ENCODE measurements at places on chromosomes 13 and 19.

- DNase-seq = no peak
These were observed 128.2 kb downstream of the SLITRK1 start for GRCh38 chr13:83753912-83754624.

- DNase-seq = no peak
These were observed 7.1 kb downstream of the LDLR start for GRCh38 chr19:11096210-11096841.

DNA sequence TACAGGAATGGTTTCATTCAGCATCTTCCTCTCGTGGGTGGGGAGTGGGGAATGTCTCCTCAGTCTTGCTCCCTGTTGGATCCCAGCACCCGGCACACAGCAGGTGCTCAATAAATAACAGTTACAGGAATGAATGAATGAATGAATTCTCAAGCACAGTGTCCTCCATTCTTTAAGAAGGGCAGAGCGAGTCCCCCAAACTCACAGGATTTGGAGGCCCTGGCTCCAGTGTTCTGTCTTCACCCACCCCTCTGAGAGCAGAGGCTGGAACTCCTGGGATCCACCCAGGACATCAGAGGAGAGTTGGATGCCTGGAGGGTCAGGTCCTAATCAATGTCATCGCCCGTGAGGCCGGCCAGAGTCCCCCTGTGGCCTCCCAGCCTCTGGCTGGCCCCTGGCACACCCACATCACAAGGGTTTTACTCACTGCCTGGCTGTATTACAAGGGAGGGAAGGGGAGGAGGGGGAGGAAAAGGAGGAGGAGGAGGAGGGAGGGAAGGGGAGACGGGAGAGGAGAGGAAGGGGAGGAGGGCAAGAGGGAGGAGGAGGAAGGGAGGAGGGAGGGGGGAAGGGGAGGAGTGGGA is 8.7 kb upstream of the CREB3L3 start:
- DNase-seq = no peak

- DNase-seq = no peak
These were observed 22.3 kb upstream of the STARD13 start for GRCh38 chr13:33307843-33308242.

GRCh38 chr19:28028881-28029444 is 1184.0 kb downstream of the UQCRFS1 start:
- DNase-seq = no peak

GRCh38 chr13:78087966-78088678 is 169.5 kb upstream of the EDNRB start:
- no peak for DNase-seq

DNA sequence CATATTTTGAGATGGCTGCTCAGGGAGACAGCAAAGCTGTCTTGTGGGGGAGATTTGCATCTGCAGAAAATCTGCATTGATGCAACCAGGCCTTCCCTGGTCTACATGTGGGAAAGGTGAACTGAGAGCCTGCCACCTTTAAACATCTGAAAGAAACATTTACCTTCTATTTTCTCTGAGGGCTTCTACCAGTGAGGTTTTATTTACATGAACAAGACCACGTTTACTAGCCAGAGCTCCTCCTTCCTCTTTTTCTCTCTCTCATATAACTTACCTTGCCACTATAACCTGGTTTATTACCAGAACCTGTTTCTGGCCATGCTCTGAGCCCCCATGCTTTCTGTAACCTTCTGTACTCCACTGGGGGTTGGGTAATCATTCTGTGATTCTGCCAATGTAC is 14.4 kb upstream of the RUBCNL start:
- no peak for DNase-seq

DNA sequence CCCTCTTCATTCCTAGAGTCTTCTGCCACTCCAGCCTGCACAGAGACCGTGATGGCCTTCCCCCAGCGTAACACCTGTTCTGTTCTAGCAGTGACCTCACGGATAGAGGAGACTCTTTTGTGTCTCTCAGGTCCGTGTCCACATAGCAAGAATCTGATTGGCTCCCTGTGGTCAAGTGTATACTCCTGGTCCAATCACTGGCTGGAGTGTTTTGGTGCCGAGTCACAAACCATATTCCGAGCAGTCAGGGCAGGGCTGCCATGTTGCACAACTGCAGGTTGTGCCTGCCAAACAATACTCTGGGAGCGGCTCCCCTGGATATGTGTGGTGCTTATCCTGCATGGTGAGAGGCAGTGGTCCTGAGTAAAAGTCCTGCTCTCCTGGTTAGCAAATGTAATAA is 402.4 kb downstream of the KCNRG start:
- DNase-seq = no peak

- DNase-seq = no peak
These were observed 69.1 kb downstream of the HSPH1 start for GRCh38 chr13:31092646-31093045.

DNA sequence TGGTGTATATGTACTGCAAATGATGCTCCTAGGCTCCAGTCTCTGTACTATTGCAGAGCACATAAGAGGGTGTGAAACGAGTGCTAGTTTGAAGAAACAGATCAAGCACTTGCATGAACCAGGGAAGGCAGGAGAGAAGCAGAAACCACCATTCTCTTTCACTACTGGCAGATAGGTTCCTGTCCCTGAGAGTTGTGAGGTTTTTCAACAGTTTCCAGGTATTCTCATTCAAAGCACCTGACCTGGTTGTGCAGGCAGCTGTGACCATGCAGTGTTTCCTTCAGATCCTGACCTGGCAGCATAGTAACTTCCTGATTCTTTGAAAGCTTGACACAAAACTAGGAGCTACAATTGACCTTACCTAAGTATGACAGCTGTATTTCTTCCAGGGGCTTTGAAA is 164.9 kb downstream of the UFM1 start:
- no peak for DNase-seq

DNA sequence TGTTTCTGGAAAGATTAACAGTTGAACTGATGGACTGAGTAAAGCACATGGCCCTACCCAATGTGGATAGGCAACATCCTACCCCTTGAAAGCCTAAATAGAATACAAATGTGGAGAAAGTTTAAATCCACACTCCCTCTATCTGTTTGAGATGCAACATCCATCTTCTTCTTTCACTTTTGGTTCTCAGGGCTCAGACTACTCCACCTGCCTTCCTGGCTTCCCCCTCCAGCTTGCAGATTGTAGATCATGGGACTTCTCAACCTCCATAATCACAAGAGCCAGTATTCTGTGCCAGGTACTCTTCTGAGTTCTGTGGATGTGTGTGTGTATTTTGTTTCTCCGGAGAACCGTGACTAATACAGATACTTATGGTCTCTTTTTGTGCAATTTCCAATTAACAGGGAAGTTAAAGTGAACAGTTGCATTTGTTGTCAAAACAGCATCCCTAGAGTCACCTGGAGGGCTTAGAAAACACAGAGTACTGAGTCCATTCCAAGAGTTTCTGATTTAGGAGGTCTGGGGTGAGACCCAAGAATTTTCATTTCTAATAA is 590.3 kb upstream of the MIR17HG start:
- DNase-seq = no peak

- no peak for DNase-seq
These were observed 324.0 kb downstream of the GPC5 start for GRCh38 chr13:91722267-91722884.

DNA sequence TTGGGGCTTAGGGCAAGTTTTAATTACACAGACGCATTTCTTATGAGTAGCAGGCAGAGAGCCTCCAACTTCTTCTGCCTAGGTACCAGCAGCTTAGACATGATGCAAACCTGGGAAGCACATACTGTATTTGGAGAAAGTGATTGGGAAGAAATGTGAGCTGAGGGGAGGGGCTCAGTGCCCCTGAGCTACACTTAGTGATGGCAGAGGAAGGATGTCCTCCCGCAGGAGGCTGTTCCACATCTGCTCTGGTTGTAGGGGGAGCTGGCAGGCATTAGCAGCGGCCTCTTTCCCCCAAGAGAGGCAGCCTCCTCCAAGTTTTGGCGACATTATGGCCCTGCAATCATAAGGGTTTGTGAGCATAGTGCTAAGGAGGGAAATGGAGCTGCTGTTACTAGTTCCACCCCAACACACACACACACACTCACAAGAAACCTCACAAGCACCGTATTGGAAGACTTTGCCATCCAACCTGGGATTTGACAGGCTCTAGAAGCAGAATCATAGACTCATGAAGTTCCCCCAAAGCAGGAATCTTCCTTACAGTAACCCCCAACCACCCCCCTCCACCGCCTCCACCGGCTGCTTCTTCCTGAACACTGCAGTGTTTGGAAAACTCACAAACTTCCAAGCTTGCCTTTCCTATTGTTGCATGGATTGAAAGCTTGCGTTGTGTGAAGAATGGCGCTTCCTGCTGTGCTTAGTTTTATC is 3.3 kb downstream of the ALOX5AP start:
- DNase-seq = no peak

DNA sequence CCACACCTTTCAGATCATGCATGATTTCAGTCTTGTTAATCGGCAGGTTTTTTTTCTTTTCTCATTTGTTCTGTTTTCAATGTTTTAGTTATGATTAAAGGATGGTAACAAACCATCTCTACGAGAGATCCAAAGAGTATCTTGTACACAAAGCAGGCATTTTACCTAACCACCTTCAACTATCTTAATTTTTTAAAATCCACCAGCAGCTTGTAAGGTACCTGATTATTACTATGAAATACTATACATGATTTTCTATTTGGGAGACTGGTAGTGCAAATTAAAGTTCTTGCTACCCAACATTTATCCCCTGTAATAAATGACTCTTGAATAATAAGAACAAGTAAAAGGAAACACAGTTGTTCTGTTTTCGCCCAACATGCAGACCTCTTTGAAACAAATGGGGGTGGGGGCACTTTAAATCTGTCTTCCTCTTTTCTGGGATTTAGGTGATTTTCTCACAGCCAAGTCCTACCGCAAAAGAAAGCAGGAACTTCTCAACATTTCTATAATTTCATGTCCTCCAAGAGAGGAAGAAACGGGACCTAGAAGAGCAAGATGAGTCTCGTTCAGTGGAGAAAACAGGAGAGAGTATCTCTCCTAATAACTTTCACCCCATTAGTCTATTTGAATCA is 3.6 kb downstream of the POU4F1 start:
- no peak for DNase-seq

DNA sequence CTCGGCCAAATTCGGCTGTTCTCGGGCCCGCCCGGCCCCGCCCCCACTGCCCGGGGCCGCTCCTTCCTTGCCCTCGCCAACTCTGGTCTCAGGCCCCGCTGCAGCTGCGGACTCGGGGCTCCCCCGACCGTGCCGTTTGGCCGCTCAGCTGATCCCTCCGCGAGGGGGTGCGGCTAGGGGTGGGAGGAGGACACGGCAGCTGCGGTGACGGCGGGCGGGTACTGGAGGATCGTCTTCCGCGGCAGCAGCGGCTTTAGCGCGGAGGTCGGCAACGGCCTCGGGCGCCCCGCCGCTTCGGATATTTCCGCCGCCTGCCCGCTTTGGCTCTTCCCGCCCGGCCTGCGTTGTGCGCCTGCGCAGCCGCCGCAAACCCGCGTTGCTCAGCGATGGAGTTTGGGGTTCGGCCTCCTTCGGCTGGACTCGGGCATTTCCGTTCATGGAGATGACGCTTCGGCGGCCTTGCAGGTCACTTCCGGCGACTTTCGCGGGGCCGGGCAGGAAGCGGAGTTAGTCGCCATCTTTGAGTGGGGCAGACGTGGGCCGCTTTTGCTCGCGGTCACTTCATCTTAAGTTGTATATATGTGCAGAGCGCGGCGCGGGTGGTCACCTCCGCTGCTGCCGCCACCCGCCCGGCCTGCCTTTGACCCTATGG is 338 bp upstream of the UBE2M start:
- DNase-seq = peak; percentile 93

GRCh38 chr13:104466016-104466415 is 1399.8 kb upstream of the SLC10A2 start:
- DNase-seq = no peak
